ENCODE measurements at places on chromosomes 12 and 14. TPM values are rescaled to one million over a fixed set of nuclear protein-coding genes. Genes with fewer than 3 reads are reported as not detected.

Gene ACSM4
- total RNA-seq, result not detected

Gene GYS2
- not detected for total RNA-seq

Gene HVCN1
- 0.34 TPM for total RNA-seq

Gene AQP6
- not detected for total RNA-seq

Gene KRT77
- total RNA-seq, result not detected

Gene TSPAN8
- total RNA-seq, result not detected

Gene KDM2B
- total RNA-seq, result 32.1 TPM

Gene SERPINA1
- total RNA-seq, result 0.33 TPM
